ENCODE measurements at places on chromosomes 6 and 20.

DNA sequence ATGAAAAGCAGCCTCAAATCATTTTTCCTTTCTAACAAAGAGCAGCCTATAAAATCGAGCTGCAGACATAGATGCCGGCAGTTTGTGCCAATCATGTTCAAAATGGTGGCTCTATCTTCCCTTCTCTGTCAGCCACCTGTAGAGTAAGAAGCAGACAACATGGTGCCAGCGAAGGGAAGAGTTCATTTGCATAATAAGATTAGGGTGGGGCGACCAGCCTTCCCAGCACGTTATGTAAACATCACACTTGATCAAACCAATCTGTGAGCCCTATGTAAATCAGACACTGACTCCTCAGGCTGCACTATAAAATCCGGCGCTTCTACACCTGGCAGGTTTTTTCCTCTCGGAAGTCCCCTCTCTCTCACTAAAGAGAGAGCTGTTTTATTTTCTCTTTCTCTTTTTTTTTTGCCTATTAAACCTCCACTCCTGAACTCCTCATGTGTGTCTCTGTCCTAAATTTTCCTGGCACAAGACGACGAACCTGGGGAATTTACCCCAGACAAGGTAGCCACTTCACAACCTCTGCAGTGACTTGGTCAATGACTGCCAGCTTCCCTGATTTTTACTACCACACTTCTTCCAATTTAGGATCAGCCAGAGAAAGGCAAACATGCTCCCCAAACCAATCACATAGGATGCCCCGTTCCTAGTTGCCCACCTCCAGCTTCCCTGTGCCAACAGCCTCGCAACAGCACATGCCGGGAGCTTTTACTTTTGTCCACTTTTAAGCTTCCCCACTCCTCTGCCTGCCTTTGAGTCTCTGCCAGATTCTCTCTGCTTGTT is 12.9 kb downstream of the TPMT start:
- no peak for DNase-seq

DNA sequence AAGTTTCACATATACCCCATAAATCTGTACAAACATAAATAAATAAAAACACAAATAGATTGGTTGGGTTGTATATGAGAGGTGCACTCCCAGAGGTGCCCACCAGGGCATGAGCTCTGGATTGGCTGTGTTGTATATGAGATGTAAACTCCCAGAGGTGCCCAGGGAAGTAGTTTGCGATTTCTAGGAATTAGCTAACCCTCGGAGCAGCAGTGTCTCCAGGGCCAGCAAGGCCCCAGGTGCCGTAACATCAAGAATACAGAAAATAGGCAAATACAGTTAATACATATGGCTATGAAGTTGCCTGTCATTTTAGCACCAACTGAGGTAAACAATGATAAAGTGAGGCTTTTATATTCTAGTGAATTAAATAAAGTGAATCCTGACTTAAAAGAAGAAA is 5.4 kb upstream of the GINM1 start:
- no peak for DNase-seq

- DNase-seq = no peak
These were observed 37.4 kb upstream of the TNFAIP3 start for GRCh38 chr6:137829641-137830083.

GRCh38 chr6:7053125-7053774 is 54.5 kb upstream of the RREB1 start:
- DNase-seq = no peak

DNA sequence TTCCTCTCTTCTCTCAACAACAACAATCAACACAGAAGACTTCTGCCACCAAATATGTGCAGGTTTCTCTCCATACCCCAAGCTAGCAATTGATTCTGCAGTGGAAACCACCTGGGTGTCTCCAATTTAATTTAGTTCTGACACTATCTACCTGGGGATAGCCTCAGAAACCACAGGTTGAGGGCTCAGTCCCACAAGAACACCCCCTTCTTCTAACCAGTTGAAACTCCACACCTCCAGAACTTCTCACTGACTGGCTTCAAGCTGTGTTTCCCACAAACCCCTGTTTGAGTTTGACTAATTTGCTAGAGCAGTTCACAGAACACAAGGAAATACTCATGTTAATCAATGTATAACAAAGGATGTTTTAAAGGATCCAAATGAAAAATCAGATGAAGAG is 52.5 kb upstream of the SPTLC3 start:
- no peak for DNase-seq

Data from fibroblast of gingiva (primary cell).